Stimulated activated CD8-positive, alpha-beta memory T cell treated with anti-CD3 and anti-CD28 coated beads, Interleukin-2, amount 100 ng/mL, for 1 hour (primary cell): ENCODE measurements at places on chromosomes 7 and 10.

DNA sequence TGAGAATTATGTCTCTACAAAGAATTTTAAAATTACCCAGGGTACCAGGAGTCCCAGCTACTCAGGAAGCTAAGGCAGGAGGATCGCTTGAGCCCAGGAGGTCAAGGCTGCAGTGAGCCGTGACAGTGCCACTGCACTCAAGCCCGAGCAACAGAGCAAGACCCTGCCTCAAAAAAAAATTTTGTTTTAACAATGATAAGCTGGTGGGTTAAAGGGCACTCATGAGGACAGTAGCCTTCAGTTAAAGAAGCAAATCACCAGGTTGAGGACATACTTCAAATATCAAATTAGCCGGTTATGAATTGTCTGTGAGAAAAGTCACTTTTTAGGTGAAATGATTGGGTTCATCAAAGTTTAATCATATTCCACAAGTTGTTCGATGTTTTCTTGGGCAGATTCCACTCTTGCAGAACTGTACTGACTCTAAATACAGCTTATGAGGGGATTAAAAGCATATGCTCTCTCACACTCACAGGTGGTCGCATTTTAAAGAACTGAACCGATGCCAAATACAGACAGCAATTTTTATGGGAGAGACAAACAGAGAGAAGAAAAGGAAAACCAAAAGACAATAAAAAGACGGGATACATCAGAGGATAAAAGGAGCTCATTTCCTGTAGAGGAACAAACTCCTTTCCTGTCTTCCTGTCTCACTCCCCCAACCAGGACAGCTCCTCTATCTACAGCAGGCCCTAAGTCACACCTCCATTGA lies 582.8 kb upstream of the NRP1 start:
- no peak for DNase-seq

DNA sequence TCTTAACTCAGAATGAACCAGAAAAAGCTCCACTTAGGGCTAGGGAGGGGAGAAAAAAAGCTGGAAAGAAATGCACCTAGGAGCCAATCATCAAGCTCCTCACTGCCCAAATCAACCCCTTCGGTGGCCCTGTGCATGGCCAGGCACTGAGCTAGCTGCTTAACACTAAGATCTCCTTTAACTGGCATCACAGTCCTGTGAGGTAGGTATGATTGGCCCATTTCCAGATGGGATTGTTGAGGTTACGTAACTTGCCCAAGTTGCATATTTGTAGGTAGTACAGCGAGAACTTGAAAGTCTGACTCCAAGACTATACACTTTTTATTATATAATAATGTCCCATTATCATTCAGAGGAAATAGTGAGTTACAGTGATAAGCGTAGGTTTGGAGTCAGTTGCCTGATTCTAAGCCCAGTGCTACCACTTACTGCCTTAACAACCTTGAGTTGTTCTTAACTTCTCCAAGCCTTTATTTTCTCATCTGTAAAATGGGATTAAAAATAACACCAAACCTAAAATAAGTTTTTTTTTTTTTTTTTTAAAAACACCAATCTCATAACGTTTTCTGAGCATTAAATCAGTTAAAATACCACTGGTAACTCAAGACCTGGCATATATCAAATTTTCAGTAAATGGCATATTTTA lies 37.2 kb upstream of the ACSL5 start:
- no peak for DNase-seq

DNA sequence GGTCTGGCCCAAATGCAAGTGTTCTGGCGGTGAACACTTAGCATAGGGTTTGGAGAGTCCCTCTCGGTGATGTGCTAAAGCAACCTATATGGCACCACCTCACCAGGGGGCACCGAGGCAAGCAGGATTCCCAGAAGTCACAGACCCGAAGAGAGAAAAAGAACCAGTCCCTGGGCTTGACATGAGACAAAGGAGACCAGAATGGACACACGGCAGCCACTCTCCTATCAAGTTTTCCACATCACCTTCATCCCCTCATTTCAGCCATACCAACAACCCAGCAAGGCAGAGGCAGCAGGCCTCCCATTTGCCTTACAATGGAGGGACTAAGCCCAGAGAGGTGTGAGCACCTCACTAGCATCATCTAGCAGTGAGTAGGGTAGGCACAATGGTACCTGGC lies 19.7 kb downstream of the GPRIN2 start:
- DNase-seq: no peak

- no peak for DNase-seq
Measured at GRCh38 chr10:57628592-57629284, 639.0 kb downstream of the IPMK start.

GRCh38 chr7:134873253-134873652 lies 93.8 kb downstream of the CALD1 start:
- DNase-seq: no peak

DNA sequence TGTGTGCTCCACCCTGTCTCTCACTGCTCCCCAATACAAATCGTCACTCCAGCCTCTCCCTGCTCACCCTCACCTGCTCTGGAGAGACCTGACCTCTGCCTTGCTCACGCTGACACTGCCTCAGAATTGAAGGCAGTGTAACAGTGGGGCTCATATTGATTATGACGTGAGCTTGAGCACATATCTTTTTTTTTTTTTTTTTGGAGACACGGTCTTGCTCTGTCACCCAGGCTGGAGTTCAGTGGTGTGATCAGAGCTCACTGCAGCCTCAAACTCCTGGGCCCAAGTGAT lies 84.7 kb downstream of the TBXAS1 start:
- no peak for DNase-seq

- no peak for DNase-seq
Measured at GRCh38 chr10:102235598-102235920, 5.8 kb downstream of the PITX3 start.

DNA sequence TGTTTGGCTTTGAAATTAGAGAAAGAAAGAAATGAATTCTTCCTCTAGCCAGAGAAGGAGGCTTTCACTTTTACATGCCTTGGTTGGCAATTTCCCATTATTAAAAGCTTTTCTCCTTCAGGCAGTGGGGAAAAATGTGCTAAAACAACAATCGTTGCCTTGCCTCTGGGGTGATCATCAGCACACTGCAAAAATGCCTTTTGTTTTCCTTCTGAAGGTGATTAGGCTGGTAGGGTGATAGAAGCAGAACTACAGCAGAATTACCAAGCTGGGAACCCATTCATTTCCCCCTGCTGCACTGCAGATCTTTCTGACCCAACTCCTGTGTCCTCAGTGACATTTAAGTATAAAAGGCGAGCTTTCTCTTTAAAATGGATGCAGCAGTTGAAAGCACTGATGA lies 22.2 kb downstream of the ANK3 start:
- DNase-seq: no peak

DNA sequence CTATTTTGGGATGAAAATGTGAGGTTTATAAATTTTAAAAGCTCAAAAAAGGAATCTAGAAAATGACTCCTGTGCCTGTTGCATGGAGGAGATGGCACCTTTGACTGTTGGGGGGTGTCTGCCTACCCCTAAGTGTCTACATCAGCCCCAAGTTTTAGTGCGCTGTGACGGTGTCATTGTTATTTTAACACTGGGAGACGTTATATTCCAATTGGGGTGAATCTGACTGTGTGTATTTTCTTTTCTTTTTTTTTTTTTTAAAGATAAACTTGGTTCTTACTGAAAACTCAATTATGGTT lies 517 bp downstream of the SRGN start:
- no peak for DNase-seq

- DNase-seq: no peak
Measured at GRCh38 chr7:24370541-24370940, 86.6 kb downstream of the NPY start.

- no peak for DNase-seq
Measured at GRCh38 chr10:104268405-104268712, 625 bp upstream of the GSTO2 start.

- no peak for DNase-seq
Measured at GRCh38 chr7:81618396-81619014, 151.3 kb downstream of the HGF start.

DNA sequence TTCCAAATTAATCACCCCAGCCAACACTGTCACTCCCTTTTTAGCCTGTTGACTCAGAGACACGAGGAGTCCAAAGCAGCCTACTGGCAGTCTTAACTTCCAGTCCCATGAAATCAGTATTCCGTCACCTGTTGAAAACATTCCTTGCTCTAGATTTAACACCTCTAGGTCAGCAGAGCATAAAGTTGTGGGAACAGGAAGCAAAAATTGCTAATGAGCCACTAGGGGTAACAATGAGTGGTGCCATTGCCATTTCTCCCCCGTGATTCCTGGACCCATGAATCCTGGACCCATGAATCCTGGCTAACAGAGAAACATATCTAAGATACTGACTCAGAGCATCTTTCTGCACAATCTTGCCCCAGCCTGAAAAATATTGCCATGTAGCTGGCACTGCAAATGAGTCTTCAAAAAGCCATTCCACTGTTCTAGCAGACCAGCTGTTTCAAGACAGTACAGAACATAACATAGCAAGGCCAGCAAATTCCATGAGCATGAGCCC lies 252.7 kb upstream of the PTER start:
- no peak for DNase-seq

- no peak for DNase-seq
Measured at GRCh38 chr10:6141296-6142151, 52.7 kb downstream of the RBM17 start.

DNA sequence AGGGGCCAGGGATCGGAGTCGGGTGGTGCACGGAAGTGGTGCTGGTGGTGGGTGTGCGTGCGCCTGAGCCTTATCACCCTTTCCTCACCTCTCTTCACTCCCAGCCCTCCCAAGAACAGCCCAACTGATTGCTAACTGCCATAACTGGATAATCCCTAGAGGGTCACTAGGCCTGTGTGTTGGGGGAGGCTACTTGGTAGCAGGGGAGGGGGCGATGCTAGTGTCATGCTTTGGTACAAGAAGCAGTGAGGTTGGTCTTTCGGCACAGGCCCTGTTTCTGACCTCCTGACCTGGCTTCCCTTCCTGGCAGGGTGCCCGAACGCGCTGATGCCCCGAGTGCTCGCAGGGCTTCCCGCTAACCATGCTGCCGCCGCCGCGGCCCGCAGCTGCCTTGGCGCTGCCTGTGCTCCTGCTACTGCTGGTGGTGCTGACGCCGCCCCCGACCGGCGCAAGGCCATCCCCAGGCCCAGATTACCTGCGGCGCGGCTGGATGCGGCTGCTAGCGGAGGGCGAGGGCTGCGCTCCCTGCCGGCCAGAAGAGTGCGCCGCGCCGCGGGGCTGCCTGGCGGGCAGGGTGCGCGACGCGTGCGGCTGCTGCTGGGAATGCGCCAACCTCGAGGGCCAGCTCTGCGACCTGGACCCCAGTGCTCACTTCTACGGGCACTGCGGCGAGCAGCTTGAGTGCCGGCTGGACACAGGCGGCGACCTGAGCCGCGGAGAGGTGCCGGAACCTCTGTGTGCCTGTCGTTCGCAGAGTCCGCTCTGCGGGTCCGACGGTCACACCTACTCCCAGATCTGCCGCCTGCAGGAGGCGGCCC lies 652 bp downstream of the KAZALD1 start:
- DNase-seq: no peak

DNA sequence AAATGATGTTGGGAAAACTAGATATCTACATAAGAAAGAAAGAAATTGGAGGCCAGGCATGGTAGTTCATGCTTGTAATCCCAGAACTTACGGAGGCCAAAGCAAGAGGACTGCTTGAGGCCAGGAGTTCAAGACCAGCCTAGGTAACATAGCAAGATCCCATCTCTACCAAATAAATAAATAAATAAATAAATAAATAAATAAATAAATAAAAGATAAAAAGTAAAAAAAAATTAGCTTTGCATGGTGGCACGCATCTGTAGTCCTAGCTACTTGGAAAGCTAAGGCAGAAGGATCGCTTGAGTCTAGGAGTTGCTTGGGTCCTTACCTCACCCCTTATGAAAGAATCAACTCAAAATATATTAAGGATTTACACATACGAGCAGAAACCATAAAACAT lies 193.5 kb upstream of the NOBOX start:
- DNase-seq: no peak

DNA sequence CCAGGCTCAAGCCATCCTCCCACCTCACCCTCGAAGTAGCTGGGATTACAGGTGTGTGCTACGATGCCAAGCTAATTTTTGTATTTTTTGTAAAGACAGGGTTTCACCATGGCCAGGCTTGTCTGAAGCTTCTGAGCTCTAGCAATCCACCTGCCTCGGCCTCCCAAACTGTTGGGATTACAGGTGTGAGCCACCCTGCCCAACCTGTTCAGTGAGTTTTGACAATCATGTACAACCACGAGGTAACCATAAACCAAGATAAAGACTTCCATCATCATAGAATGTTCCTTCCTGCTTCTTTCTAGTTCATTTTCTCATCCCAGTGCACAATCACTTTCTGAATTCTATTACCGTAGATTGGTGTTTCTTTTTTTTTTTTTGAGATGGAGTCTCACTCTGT lies 30.5 kb upstream of the MKRN1 start:
- DNase-seq: no peak

- DNase-seq: no peak
Measured at GRCh38 chr7:98630149-98630548, 13.1 kb downstream of the NPTX2 start.

DNA sequence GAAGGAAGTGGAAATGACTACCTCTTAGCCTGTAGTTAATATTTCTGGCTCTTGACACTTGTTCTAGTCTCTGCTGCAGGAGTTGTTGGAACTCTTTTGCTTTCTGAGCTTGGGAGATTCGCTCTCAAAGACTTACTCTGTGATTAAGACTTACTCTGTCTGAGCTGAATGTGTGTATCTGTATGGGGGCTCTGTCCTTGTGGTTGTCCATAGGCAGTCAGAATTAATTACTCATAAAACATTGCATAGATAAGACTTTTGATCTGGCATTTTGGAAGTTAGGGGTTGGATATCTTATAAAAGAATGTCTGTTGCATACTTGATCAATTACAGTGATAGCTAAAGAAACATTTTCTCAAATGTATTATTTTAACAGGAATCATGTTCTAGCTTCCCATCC lies 199.2 kb upstream of the KIAA1217 start:
- DNase-seq: no peak
